ENCODE measurements at places on chromosomes 3 and 15.

GRCh38 chr3:24810881-24811280 is 316.2 kb upstream of the THRB start:
- peak; percentile 66 for DNase-seq

DNA sequence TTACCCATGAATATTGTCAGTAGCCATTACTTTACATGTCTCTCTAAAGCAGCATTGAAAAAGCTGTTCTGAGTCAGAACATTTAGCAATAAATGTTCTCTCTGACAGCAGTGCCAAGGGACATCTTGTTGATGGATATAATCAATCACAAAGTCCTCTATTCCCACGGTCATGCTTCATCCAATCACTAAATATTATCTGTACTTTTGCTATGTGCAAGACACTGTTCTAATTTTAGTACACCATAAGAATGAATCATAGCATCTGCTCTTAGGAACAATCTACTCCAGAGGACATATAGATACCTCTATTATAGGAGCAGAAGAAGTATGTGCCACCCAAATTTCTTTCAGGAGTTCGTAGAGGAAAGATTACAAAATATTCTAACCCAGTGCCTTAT is 142.5 kb upstream of the MBNL1 start:
- no peak for DNase-seq

DNA sequence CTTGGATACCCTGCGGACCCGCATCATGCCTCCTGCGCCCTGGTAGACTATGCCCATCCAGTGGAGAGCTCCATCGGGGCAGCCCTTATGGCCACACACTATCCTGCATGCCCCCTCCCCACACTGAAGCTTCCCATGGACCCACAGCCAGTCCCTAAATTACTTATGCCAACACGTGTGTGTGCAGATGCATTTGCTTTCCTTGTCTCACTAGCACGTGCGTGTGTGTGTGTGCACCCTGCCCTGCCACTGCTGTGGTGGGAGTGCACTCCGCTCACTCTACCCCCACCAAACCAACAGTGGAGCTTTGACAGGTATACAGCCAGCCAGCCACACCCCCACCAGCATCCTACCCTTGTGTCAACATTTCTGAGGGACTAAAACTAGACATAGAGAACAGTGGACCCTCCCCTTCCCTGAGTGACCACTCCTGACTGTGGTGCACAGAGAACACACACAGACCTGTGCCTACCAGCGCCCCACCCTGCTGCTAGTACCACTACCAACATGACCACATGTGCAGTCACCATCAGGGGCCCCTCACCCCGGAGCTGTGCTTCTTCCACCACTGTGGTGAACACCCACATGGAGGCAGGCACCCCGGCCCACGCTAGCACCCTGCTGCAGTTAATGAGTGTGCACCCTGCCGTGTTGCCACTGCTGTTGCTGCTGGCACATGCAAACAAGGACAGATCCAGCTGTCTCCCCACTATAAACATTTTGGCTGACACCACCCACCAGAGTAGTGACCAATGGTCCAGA is 310.8 kb downstream of the GABRB3 start:
- DNase-seq: no peak

DNA sequence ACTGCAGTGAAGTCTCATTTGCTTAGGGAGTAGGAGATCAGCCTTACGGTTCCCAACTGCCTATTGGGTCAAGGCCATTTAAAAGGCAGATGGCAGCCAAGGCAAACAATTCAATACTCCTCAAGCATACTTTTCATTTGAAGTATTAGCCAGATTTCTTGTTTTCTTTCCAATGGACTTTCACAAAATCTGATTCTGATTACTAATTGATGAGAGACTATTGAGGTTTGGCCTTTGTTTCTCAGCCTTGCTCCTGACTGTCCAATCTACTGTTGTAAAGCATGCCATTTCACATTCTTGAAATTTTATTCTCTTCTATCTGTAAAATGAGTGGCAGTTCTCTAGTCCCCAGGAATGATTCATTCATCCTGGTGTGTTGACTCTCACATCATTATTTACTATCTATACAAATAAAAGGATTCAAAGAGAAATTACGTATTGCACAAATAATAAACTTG is 166.2 kb upstream of the TGFBR2 start:
- no peak for DNase-seq

- DNase-seq: peak; percentile 63
Measured at GRCh38 chr3:149180057-149180573, 41.5 kb downstream of the CP start.

- no peak for DNase-seq
Measured at GRCh38 chr3:18830087-18830486, 318.2 kb upstream of the KCNH8 start.

GRCh38 chr3:172520301-172520831 is 2.9 kb downstream of the TNFSF10 start:
- no peak for DNase-seq

GRCh38 chr3:185928496-185928895 is 9.3 kb downstream of the TRA2B start:
- DNase-seq: no peak

- no peak for DNase-seq
Measured at GRCh38 chr15:69072906-69073305, 58.4 kb downstream of the NOX5 start.

DNA sequence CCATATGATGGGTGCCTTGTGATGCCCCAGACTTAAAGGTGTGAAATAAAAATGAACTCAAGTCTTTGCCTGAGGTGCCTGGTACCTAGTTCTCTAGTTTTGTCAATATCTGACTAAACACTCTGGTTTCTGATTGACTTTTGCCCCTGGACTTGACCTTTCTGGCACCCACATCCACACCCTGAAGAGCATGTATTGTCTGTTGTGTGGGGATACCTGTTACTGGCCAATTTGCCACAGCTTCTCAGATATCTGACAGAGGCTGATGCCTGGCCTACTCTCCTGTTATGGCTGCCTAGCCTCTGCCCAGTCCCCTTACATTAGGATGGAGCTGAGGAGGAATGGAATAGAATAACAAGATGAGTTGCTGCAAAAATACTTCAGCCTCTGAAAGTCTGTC is 3.6 kb downstream of the ZBTB38 start:
- no peak for DNase-seq

- no peak for DNase-seq
Measured at GRCh38 chr3:49343163-49343562, 3.3 kb upstream of the USP4 start.

DNA sequence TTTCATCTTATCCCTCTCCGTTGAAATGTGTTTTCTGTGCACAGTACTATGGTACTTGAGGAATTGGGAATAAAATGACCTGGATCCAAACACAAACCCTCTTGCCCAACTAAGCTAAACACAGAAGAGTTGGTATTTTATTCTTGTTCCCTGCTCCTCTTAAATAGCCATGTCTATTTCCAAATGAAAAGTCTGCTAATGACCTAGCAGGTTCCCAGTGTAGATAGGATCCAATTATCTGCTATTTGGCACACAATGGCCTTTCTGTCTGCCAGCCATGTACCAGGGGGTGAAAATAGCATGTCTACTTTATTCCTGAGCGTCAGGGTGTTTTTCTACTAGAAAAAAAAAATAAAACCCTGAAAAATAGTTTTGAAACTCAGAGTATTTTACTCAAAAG is 657.0 kb upstream of the NAALADL2 start:
- DNase-seq: no peak

- DNase-seq: no peak
Measured at GRCh38 chr3:47950453-47951169, 65.6 kb downstream of the MAP4 start.

GRCh38 chr3:113536627-113537101 is 4.3 kb downstream of the SIDT1 start:
- peak; percentile 43 for DNase-seq

GRCh38 chr15:61729646-61730045 is 330.6 kb downstream of the VPS13C start:
- no peak for DNase-seq

GRCh38 chr3:126291537-126291936 is 65.7 kb downstream of the KLF15 start:
- no peak for DNase-seq

GRCh38 chr15:68154923-68155559 is 50.1 kb downstream of the CALML4 start:
- DNase-seq: peak; percentile 63

DNA sequence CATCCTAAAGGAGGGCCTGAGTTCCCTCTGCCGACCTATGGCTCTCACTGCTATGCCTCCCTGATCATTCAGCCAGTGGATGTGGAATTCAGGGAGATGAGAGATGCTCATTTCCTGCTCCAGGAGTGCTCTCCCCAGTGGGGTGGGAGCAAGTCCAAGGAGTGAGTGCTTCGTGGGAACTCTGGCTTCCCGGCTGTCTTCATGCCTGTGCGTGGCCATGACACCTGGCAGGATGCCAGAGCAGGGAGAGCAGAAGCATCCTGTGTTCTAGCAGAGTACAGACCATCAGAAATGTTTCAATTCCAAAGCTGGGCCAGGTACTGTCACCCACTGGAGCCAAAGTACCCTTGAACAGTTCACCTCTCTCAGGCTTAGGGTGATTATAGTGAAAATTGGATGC is 45.1 kb downstream of the APH1B start:
- DNase-seq: no peak

DNA sequence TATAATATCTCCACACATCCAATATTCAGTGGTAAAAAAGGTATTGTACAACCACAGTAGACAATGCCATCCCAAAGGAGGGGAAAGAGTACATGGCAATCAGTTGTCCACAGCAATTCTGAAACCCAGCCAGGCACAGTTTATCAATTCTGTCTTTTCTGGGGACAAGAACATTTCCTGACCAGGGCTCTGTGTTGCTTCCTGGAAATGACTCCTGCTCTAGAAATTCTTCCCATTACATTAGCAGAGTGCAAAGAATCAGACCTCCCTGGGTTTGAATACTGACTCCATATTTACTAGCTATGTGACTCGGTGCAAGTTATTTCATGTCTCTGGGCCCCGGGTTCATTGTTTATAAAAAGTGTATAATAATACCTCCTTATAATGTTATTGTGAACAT is 220.4 kb upstream of the CFAP20DC start:
- no peak for DNase-seq

DNA sequence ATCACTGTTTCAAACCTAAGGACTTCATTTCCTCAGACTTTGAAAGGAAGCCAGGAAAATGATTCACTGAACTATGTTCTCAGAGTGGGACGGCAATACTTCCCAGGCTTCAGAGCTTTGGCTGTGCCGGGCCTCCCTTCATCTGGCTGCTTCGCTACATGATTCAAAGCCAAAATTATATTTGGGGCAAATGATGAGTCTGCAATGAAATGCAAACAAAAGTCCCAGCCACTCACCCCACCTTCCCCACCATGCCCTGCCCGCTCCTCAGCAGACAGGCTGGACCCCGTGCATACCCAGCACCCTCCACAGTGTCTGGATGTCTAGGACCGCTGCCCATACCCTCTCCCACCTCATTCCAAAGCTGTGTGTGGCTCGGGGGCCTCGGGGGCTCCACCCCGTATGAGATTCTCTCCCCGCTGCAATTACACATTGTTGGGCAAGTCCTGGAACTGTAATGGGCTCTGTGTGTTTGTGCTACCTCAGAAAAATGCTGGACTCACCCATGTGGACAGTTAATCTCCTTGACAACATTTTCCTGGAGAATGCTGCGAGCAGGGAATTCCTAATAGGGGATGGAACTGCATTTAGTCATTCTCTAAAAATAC is 32.2 kb downstream of the ATP10A start:
- DNase-seq: no peak

DNA sequence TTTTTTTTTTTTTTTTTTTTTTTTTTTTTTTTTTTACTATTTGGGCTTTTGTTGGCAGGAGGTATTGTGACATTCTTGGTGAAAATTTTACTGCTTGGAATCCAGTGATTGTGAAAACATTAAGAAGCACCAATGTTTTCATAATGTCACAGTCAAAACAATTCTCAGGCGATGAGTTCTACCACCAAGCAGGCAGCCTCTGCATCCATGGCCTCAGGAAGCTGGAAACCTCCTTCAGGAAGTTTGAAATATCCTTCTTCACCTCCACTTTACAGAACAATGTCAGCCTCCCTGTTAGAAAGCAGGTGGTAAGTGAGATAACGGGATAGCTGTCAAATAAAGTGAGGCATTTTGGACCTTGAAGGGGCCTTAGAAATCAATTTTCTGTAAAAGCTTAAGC is 98.3 kb downstream of the MEX3B start:
- DNase-seq: no peak

- peak; percentile 83 for DNase-seq
Measured at GRCh38 chr15:89472785-89473256, 23.6 kb downstream of the RHCG start.

DNA sequence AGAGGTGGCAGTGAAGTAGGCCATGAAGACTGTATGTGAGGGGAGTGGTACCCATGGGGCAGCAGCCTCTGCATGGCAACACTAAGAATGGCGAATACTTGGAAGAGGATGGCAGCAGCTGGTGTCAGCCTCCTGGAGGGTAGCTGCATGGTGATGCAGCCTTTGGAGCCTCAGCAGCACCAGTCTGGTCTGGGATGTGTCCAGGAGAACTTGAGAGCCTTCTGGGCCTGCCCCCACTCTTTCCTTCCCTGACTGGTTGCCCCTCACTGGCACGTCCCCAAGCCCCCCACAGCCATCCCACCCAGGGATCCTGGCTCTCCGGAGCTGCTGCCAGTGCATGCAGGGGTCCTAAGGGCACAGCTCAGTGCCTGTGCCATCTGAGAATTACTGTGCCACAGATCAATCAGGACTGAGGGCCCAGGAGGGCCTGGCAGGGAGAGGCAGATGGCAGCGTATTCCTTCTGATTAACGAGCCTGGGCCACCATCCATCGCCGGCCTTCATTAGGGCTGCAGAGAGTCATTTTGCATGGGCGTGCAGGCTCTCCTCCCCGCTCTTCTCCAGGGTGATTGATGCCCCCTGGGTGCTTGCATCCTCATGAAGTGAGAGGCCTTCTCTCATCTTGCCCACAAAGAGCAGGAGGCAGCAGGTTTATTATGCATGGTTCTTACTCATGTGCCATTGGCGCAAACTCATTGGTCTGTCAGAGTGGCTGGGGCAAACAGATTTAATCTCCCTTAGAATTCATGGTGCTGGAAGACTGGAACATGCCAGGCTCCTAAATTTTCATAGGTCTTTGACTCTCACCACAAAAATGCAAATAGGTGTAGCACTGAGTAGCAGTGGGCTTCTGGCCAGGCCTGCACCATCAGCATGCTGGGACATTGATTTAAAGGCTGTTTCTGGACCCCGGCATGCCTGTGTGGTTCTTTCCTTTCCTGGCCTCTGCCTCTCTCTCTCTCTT is 116.8 kb downstream of the EPHB1 start:
- DNase-seq: no peak

DNA sequence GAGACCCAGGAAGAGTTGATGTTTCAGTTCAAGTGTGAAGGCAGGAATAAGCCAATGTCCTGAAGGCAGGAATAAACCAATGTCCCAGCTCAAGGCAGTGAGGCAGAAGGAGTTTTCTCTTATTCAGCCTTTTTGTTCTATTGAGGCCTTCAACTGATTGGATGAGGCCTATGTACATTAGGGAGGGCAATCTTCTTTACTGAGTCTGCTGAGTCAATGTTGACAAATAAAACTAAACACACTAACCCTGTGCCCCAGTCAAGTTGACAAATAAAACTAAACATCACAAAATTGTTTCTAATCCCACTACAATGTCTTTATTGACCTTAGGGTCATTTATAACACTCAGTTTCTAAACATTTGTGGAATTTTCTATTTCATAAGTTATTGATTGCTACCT is 100.0 kb downstream of the CACNA2D3 start:
- DNase-seq: no peak

- peak; percentile 74 for DNase-seq
Measured at GRCh38 chr3:49500732-49501609, 30.9 kb downstream of the DAG1 start.

GRCh38 chr15:26842391-26842790 is 24.5 kb upstream of the GABRA5 start:
- DNase-seq: no peak

Data from Calu3 (cell line).